NCI-H1417 treated with DMSO at 0.1 percent for 48 hours (cell line): ENCODE measurements at places on chromosomes 16 and 17.

DNA sequence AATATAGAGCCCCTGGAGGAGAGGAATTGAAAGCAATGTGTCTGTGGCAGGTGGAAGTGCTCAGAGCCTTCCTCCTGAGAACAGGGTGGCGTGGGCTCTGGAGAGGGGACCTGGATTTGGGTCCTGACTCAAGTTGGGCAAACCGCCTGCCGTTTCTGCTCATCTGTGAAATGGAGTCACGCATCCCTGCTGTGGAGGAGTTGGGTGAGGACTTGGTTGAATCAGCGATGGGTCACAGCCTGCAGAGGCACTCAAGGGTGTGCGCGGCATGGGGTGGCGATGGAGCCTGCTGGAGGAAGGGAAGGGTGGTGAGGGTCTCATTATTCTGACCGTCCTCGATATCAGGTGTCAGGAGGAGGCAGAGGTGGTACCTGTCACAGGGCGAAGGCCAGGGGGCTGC is 3.1 kb downstream of the ADAD2 start:
- no peak for DNase-seq

GRCh38 chr16:27129401-27129800 is 62.7 kb downstream of the C16orf82 start:
- DNase-seq = no peak

DNA sequence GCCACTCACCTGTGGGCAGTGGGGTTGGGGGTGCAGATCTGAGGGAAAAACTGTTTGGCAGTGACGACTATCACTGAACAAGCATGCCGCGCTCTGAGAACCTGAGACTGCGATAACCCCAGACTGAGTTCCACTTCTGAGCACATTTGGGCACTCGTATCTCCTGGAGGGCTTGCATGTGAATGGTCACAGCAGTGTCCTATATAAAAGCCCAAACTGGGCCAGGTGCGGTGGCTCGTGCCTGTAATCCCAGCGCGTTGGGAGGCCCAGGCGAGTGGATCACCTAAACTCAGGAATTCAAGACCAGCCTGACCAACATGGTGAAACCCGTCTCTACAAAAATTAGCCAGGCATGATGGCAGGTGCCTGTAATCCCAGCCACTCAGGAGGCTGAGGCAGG is 18.7 kb downstream of the ATP2C2 start:
- DNase-seq = no peak

DNA sequence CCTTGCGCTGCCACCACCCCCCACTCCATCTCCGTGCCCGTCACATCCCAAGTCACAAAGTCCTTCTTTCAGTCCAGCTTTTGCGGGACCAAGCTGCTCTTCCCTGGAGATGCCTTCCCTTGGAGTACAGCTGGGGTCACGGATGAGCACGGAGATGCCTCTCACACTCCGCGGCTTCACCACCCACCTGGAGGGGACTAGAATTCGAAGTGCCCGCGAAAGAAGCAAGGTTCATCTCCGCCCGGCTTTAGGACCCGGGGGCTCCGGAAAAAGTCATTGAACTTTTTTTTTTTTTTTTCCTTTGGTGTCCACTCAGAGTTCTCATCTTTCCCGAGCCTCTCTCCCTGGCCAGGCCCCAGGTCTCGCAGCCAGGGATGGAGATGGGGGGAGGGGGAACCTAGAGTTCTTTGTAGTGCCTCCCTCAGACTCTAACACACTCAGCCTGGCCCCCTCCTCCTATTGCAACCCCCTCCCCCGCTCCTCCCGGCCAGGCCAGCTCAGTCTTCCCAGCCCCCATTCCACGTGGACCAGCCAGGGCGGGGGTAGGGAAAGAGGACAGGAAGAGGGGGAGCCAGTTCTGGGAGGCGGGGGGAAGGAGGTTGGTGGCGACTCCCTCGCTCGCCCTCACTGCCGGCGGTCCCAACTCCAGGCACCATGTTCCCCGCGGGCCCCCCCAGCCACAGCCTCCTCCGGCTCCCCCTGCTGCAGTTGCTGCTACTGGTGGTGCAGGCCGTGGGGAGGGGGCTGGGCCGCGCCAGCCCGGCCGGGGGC is at the start of gene FKBP10:
Gene FKBP10 (plus strand): TSS at position 624 of the 771 bp plus-strand sequence. CDS start 31 bp downstream, at position 655.
- no peak for DNase-seq

GRCh38 chr17:81298325-81298990 is 3.4 kb upstream of the SLC38A10 start:
- DNase-seq = no peak

GRCh38 chr17:77405867-77406732 is 265.3 kb downstream of the SEC14L1 start:
- DNase-seq = no peak

GRCh38 chr16:26583803-26584202 is 482.9 kb upstream of the C16orf82 start:
- DNase-seq = no peak

GRCh38 chr16:75931970-75932369 is 205.7 kb upstream of the CPHXL start:
- no peak for DNase-seq

DNA sequence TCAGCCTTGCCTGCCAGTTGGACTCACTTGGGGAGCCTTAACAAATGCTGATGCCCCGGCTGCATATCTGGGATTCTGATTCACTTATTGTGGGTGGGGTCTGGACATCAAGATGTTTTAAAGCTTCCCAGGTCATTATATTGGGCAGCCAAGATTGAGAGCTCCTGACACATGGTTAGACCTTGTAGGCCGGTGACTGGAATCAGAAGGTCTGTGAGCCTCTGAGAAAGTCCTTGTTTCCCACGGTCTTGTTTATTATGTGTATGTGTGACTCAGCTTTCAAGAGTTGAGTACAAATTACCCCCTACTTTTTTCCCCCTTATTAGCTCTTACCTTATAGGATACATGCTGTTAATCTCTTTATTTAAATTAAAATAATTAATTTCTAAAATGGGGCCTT is 103.5 kb downstream of the ABCC1 start:
- no peak for DNase-seq

GRCh38 chr16:1700246-1700645 is 5.7 kb upstream of the MAPK8IP3 start:
- DNase-seq = no peak

DNA sequence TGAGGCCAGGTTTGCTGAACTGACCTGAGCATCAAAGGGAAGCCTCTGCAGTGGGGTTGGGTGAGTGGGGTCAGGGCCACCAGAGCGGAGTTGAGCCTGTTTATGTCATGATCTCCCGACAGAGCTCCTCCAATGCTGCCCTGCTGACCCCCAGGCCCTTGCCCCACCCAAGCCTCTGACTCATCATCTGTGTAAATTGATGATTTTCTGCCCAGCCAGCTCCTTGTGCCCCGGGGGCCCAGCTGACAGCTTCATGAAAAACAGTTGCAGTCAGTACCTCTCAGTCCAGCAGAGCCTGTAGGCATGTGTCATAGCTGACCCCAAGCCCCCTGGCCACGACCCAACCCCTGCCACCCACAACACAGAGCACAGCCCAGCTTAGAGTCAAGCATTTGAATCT is 134.9 kb downstream of the CCT6B start:
- DNase-seq = no peak

- no peak for DNase-seq
Observed at GRCh38 chr17:60390925-60391470, 935 bp downstream of the USP32 start.

GRCh38 chr17:14904386-14904785 is 360.7 kb downstream of the PMP22 start:
- DNase-seq = no peak

GRCh38 chr17:65049085-65049756 is 7.3 kb downstream of the GNA13 start:
- no peak for DNase-seq

- DNase-seq = no peak
Observed at GRCh38 chr16:48197294-48197693, 41.5 kb upstream of the ABCC12 start.

DNA sequence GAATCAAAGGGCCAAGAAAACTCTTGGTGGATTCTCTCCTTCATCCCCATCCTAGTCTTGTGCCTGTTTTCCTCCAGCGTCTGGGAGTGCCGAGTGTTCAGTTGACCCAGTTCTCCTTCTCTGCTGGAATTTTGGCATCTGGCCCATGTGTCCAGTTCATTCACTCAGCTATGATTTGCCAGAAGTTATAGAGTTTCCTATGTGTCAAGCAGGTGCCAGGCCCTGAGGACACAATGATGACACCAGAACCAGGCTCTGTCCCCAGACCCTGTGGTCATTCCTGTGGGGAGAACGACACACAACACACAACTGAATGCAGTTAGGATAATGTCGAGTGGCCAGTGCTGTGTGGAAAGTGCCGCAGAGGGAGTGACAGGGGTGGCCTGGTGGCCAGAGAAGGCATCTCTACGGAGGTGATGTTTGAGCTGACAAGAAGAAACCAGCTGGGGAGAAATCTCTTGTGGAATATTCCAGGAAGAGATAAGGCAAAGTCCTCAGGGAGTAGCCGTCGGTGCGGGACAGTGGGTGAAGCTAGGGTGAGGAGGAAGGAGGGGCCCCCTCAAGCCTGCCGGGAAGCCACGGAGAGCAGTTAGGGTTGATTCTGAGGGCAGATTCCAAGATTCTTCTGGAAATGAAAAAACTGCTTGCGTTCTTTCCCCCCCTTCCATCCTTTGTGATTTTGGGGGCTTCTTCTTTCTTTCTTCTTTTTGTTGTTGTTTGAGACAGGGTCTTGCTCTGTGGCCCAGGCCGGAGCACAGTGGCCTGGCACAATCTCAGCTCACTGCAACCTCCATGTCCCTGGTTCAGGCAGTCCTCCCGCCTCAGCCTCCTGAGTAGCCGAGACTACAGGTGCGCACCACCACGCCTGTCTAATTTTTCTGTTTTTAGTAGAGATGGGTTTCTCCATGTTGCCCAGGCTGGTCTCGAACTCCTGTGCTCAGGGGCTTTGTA is 35.8 kb upstream of the IL34 start:
- DNase-seq = no peak

GRCh38 chr17:82031303-82031884 is at the start of gene RAC3:
Gene RAC3 (plus strand): TSS chr17:82031678. CDS start chr17:82031762, 84 bp downstream.
- no peak for DNase-seq
